ENCODE measurements at places on chromosomes 13 and 19. TPM values are rescaled to one million over a fixed set of nuclear protein-coding genes. Genes with fewer than 3 reads are reported as not detected.

DNA sequence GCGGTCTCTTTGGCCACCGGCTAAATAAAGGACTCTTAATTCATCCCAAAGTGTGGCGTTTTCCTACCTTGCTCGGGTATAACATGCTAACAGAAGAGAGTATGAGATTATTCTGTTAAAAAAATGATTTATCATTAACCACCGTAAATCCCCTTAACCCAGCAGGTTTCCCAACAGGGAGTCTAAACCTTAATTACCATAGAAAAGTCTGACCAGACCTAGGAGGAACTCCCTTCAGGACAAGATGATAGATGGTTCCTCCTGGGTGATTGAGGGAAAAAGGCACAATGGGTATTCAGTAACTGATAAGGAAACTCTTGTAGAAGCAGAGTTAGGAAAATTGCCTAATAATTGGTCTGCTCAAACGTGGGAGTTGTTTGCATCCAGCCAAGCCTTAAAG is 193.7 kb downstream of the ZNF737 start:
- no peak for DNase-seq

DNA sequence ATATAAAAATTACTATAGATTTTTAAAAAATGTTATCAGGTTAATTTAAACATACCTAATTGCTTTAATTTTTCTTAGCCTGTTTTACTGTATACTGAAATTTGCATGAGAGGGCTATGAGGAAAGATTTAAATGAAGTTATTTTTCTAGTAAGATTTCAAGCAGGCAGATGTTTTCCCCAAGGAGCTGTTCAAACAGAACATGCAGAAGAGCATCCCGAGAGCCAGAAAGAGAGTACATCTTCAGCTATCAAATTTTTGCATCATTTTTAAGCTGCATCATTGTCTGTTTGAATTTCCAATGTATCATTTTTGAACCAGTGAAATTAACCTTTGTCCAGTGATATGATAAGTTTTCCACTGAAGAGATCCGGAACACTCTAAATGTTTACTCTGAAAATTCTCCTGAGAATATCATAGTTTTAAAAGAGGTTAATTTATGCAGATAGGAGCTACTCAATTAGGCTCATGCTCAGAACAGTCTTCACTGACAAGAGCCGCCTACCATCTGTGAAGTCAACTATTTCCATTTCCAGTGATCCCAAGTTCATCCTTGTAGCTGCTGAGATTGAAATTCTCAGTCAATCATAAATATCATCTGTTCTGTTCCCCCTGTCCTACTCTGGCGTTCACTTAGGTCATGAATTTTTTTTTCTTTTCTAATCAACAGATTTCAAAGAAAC is 467.7 kb upstream of the NBEA start:
- no peak for DNase-seq

DNA sequence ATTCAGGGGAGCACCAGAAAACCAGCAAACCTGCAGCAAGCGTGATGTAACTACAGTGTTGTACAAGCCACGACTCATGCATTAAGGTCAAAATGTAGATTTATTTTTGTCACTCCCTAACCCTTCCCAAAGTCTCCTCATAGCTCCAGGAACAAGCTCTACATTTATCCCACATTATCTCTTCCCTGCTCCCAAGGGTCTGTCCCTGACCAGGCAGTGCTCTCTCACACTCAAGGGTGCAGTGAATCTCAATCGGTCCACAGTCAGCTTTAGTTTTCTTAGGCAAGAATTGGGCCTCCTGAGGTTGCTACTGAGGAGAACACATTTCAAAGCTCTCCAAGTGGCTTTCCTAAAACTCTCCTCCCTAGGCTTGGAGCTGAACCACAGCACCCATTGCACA is 219.4 kb downstream of the NHLRC3 start:
- DNase-seq, result no peak

DNA sequence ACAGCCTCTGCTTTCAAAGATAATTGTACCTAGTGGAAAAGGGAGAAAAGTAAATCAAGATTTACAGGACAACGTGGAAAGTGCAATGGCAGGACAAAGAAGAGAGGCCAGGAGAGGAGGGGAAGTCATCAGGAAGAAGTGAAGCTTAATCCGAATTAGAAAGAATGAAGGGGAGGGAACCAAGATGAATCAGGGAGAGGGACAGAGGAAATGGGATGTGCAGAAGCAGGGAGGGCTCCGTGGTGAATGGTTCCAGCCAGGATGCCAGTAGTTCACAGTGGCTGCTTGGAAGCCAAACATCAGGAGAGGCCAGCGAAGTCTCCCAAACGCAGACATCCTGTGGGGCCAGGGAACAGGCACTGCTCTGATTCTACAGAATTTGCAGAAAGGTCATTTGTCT is 144.4 kb downstream of the LIG4 start:
- no peak for DNase-seq

GRCh38 chr19:10862561-10863106 is 8.7 kb upstream of the CARM1 start:
- no peak for DNase-seq

DNA sequence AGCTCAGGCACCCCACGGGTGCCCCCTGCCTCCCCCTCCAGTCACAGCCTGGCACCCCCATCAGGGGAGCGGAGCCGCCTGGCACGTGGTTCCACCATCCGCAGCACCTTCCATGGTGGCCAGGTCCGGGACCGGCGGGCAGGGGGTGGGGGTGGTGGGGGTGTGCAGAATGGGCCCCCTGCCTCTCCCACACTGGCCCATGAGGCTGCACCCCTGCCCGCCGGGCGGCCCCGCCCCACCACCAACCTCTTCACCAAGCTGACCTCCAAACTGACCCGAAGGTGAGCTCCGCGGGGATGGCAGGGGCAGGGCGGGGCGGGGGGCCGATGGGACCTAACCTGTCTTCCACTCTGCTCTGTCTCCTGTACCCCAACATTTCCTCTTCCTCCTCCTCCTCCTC is 25.0 kb downstream of the CKM start:
- DNase-seq, result no peak

DNA sequence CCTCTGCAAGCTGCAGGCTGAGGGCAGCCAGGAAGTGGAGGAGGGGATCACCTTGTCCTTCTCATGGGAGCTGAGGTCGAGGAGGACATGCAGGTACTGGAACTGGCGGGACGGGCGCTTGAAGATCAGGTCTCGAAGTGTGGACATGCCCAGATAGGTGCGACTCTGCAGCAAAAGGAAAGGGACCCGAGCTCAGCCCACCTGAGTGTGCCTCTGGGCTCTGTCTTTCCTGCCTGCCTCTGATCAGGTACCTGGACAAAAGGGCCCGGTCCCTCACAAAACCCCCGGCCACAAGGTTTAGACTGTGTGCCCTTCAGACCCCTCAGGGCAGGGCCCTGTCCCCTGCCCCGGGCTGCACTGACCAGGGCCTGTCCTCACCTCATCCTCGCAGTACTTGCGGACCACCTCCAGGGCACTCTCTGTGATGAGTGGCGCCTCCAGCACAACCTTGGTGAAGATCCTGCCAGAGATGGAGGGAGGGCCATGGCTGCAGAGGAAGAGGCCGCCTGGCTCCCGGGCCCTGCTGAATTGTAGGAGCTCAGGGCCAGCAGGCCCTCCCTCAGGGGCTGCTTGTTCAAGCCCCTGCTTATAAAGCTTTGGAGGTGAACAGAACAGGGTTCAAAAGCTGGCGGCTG is 12.5 kb upstream of the RSPH6A start:
- DNase-seq, result no peak

DNA sequence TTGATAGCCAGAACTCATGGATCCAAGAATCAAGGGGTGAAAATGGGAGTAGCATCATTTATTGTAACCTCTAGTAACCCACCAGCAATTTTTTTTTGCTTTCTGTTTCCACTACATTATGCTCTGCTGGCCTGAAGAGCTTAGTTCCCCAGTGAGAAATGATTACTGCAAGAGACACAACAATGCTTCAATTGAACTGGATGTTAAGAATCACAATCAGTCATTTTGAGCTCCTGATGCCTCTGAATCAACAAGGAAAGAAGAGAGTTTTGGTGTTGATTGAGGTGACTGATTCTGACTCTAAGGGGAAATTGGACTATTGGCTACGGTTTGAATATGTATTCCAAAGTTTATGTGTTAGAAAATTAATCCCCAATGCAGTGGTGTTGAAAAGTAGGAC is 1084.4 kb downstream of the SLITRK1 start:
- DNase-seq, result no peak

DNA sequence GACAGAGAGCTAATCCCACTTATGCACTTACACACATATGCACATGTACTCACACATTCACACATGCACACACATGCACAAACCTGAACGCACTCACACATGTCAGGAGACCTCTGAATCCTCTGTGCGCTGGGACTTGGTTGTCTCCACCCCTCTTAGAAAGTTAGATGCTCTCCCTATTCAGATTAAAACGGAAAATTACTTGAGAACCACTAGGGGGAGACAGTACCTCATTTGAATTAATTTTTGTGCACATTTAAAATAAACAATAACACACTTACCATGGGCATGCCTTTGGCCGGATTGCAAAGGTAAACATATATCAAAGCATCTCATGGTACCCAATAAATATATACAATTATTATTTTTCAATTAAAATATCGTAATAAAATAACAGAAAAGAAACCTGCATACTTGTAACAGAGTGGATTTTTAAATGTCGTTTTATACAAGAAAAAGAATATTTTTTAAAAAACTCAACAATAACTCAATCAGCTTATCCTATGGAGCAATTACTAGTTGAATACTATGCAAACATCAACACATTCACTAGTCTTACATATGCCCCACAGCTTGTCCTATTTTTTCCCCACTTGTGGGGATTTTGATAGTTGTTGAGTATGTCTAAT is 9.5 kb upstream of the LILRB4 start:
- peak; percentile 4 for DNase-seq

- DNase-seq, result no peak
These were observed 20.1 kb upstream of the MYO16 start for GRCh38 chr13:108609353-108609752.

- no peak for DNase-seq
These were observed 1552.5 kb downstream of the UQCRFS1 start for GRCh38 chr19:27660428-27660827.

DNA sequence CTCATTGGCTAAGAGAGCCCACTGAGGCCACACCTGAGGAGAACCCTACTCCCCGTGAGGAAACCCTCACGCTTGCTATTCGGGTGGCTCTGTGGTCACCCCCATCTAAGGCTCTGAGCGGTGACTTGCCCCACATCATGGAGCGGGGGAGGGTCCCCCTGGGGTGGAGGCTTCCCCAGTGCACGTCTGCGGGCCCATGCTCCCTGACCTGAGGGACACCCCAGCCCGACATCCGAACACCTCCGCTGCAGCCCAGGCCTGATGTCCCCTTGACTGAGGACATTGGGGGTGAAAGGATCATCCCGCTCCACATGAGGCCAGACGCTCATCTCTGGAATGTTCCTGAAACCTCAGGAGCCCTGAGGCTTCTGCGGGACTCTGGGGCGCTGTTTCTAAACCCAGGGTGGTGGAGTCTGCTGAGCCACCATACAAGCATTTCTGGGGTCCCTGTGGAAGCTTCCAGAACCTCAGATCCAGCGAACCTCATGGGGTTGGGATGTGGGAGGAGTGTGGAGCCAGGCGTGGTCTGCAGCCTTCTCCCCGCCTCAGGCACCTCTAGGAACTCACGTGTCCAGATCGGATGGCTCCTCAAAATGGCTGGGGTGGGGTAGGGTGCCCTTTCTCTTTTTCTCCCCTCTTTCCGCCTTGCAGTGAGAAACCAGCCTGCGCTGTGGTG is 19.9 kb downstream of the TMED1 start:
- DNase-seq, result peak; percentile 79

DNA sequence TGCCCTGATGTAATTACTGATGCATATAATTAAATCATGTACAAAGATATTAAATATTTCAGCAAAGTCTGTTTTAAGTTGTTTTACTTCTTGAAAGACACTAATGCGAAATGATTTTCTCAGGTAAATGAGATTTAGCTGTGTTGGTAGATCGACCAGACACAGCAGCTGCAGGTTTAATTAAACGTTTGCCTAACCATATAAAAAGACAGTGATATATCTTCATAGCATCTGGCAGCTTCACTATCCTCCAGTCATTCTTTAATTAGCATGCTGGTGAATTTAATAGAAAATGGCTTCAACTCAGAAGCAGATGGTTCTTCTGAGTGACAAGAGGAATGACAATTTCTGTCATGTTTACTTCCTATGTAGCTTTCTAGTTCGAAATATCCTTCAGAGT is 69.3 kb downstream of the NHLRC3 start:
- no peak for DNase-seq

DNA sequence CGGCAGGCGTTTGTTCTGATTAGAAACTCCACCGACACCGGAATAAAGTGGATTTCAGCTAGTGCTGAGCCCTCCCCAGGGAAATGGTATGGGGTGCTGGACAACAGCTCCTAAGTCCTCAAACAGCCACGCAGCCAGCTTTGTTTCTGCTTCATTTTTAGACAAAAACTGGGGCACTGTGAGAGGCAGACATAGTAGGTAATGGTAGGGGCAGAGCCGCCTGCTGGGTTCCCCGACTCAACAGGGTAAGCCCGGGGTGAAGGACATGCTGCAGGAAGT is 39.7 kb downstream of the CARS2 start:
- no peak for DNase-seq

DNA sequence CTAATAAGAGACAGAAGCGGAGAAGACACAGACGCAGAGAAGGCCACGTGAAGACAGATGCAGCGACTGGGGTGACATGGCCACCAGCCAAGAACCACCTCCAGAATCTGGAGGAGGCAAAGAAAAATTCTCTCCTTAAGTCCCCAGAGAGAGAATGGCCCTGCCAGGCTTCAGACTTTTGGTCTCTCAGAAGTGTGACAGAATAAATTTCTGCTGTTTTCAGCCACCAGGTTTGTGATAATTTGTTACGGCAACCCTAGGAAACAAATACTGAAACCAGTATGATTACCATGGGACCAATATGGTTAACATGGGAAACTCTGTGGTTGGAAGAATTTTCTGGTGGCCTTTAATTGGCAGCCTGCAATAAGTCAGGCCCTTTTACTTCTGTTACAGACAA is 63.9 kb upstream of the DOCK9 start:
- DNase-seq, result no peak

DNA sequence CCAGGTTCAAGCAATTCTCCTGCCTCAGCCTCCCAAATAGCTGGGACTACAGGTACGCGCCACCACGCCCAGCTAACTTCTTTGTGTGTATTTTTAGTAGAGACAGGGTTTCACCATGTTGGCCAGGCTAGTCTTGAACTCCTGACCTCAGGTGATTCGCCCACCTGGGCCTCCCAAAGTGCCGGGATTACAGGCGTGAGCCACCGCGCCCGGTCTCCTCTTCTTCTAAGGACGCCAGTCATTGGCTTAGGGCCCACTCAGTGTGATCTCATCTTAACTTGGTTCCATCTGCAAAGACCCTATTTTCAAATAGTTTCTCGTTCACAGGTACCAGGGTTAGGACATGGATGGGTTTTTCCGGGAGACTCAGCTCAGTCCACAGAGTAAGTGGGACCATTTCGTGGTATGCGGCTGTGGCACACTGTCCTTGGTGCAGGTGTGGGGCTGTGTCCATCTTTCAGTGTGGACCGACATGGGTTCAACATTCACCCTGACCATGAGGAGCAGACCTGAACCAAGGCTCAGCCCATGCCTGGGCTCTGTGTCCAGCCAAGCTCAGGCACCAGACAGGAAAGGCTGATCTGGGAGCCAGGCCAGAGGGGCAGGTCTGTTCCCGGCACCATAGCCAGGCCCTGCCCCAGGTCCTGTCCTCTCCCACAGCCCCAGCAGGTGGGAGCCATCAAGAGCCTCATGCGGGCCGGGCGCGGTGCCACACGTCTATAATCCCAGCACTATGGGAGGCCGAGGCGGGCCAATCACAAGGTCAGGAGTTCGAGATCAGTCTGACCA is 2.8 kb upstream of the MKNK2 start:
- DNase-seq, result no peak

Gene ZNF540
- 0.94 TPM for total RNA-seq

Gene ADGRE2
- not detected for total RNA-seq

Gene IGFL1
- total RNA-seq, result not detected

Gene LGALS7B
- total RNA-seq, result not detected

Gene KCNN1
- total RNA-seq, result not detected

Gene CLDND2
- total RNA-seq, result 2.3 TPM

Gene FUT6
- not detected for total RNA-seq

All from HFFc6 (cell line).